Fibroblast of villous mesenchyme (primary cell): ENCODE measurements at places on chromosomes 11 and 22. TPM values are rescaled to one million over a fixed set of nuclear protein-coding genes. Genes with fewer than 3 reads are reported as not detected.

CRYBB3 gene
- not detected in 2 replicates for total RNA-seq

LMO2 gene
- under 0.01 TPM in 2 replicates for total RNA-seq

OR5A1 gene
- not detected in 2 replicates for total RNA-seq

KREMEN1 gene
- total RNA-seq, result 2.6 and 3.2 TPM in 2 replicates

GTSE1 gene
- total RNA-seq, result 7.4 and 10.4 TPM in 2 replicates

GSTT4 gene
- total RNA-seq, result not detected in 2 replicates

IGF2 gene
- 26.8 and 44.8 TPM in 2 replicates for total RNA-seq

CHRDL2 gene
- not detected in 2 replicates for total RNA-seq

TP53AIP1 gene
- not detected in 2 replicates for total RNA-seq
